Right cardiac atrium (tissue), 5 donors: ENCODE measurements at places on chromosomes 1 and 21. TPM values are rescaled to one million over a fixed set of nuclear protein-coding genes. Genes with fewer than 3 reads are reported as not detected.

AMY2A gene
- total RNA-seq = not detected

ASTN1 gene
- 0.28 TPM for total RNA-seq

FCER1G gene
- 44.3 TPM for total RNA-seq

CYP4A11 gene
- not detected for total RNA-seq

ELF3 gene
- not detected for total RNA-seq

SZT2 gene
- total RNA-seq = 31.2 TPM

OR6F1 gene
- not detected for total RNA-seq

PDC gene
- total RNA-seq = not detected

SPATA21 gene
- not detected for total RNA-seq

FGGY gene
- total RNA-seq = 20.5 TPM

DCDC2B gene
- not detected for total RNA-seq

TRIM17 gene
- total RNA-seq = 0.56 TPM

MAEL gene
- total RNA-seq = 3.9 TPM

COL9A2 gene
- 1.3 TPM for total RNA-seq

GUCA2B gene
- not detected for total RNA-seq

FAM3B gene
- total RNA-seq = 0.79 TPM

TSACC gene
- total RNA-seq = not detected

C1orf167 gene
- 2.7 TPM for total RNA-seq

GNAT2 gene
- total RNA-seq = not detected

SLAMF7 gene
- 1.3 TPM for total RNA-seq

AADACL4 gene
- not detected for total RNA-seq

SGIP1 gene
- 5.0 TPM for total RNA-seq

PDZK1IP1 gene
- total RNA-seq = not detected

LAPTM5 gene
- 40.9 TPM for total RNA-seq

MFAP2 gene
- total RNA-seq = 5.9 TPM

PCP4 gene
- 5.5 TPM for total RNA-seq

AADACL3 gene
- total RNA-seq = not detected

IRF6 gene
- total RNA-seq = 45.4 TPM

MTFR1L gene
- total RNA-seq = 125 TPM

TRNP1 gene
- total RNA-seq = 51.7 TPM

AGT gene
- 168 TPM for total RNA-seq

FCRL4 gene
- not detected for total RNA-seq
